ENCODE measurements at places on chromosomes 4 and X.

DNA sequence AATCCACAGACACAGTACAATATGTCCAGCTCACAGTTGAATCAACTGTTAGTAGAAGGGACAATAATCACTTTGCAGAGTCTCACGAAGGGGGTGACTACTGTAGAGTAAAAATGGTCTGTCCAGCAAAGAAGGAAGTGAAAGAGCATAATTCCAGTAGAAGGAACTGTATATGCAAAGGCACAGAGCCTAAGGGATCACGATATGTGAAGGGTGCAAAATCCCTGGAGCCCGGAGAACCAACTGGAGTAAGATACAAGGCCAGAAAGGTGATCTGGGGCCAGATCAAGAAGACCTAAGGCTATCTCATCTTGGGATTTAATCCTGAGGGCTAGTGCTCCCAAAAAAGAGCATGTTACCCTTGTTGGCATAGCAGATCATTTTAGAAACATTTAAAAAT, 192.7 kb upstream of the LDB2 start:
- no peak for DNase-seq

DNA sequence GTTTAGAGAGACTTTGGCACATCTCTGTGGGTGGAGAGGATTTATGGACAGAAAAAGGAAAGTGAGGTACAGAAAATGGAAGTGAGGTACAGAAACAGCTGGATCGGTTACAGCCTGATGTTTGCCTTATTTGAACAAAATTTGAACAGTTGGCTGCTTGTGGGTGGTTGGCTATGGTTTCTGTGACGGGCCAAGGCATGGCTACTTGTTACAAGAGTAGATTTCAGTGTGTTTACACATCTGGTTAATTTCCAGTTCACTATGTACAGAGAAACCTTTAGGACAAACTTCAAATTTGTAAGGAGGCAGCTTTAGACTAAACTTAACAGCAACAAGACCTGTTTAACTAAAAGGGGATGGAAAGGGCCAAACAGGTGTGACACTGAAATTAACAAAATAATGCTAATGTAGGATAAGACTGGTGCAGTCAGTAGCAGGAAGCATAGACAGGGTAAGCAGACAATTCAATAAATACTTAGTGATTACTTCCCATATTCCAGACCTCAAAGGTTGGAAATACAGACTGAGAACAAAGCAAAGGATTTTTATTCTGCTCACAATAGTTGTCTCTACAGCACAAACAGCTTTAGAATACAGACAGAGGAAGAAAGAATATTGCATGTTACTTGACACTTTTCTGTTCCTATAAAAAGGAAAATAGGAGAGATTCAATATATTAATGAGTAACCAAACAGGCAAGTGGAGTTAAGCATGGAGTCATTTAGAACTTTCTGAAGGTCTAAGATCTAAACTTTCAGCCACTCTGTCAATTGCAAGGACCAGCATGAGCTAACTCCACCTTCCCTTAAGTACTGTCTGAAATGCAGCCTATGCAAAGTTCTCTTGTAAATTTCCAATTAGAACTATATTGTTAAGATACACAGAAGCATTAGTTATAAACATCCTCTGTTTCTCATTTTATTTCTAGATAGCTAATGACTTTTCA, 294.4 kb upstream of the FAT4 start:
- DNase-seq = no peak

DNA sequence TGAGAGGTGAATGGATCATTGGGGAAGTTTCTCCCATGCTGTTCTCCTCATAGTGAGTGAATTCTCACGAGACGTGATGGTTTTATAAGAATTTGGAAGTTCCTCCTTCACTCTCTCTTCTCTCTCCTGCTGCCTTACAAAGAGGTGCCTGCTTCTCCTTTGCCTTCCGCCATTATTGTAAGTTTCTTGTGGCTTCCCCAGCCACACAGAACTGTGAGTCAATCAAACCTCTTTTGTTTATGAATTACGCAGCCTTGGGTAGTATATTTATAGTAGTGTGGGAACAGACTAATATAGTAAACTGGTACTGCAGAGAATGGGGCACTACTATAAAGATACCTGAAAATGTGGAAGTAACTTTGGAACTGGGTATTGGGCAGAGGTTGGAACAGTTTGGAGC, 7.8 kb upstream of the CTAG2 start:
- no peak for DNase-seq

GRCh38 chr4:89316931-89317366, 9.3 kb upstream of the GPRIN3 start:
- peak; percentile 7 for DNase-seq

All from Panc1 (cell line).